ENCODE measurements at places on chromosomes 12 and 14.

- no peak for DNase-seq
These were observed 131.8 kb downstream of the TBX5 start for GRCh38 chr12:114274131-114274530.

GRCh38 chr12:123104809-123105208, 46.1 kb downstream of the PITPNM2 start:
- DNase-seq = no peak

GRCh38 chr12:112985642-112986290, 7.4 kb downstream of the OAS2 start:
- no peak for DNase-seq

DNA sequence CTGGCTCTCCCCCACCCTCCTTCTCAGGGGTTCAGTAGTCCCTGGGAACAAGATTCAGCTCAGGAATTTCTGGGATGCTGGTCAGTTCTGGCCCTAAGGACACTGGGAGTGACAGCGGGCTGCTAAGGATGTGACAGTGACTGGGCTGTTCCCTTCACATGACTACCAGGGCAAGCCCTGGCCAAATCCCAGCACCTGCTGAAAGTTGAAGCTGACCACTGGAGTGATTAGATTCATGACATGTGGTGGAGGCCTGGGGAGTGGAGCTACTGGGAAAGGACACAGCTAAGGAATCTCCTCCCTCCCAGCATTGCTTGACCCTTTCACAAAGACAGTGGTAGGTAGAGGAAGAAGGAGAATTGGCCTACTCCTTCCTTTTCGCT, 204.9 kb downstream of the DAD1 start:
- no peak for DNase-seq

GRCh38 chr14:86798330-86798729, 1194.7 kb downstream of the GALC start:
- DNase-seq = no peak
